ENCODE measurements at places on chromosomes 1 and 21. TPM values are rescaled to one million over a fixed set of nuclear protein-coding genes. Genes with fewer than 3 reads are reported as not detected.

- DNase-seq = no peak
Measured at GRCh38 chr1:40004857-40005256, 35.7 kb upstream of the CAP1 start.

- DNase-seq = no peak
Measured at GRCh38 chr1:18326211-18326897, 154.4 kb upstream of the KLHDC7A start.

GRCh38 chr1:35885961-35886558, 3.1 kb downstream of the AGO1 start:
- no peak for DNase-seq

DNA sequence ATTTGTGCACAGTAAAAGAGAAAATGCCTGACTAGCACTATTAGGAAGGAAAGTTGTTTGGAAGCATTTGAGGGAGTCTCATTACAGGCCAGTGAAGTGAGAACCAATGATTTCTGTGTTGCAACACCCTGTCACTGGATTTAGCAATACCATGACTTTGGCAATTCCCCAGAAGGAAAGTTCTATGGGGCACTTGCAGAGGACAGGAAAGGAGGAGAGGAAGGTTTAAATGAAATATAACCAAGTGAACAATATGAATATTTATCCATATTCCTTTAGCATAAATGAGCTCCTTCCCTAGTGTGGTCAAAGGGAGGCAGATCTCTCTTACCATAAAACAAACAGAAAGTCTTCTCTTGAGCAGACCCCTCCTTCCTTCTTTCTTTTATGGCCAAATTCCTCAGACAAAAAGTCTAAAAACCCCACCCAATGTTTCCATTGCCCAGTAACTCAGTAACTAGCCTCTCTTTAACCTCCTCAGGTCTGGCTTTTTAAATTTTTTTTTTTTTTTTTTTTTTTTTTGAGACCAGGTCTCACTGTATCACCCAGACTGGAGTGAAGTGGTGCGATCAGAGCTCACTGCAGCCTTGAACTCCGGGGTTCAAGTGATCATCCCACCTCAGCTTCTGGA, 5.5 kb downstream of the TLR5 start:
- peak; percentile 70 for DNase-seq

GRCh38 chr1:247118946-247119446, 14.8 kb upstream of the ZNF669 start:
- no peak for DNase-seq

DNA sequence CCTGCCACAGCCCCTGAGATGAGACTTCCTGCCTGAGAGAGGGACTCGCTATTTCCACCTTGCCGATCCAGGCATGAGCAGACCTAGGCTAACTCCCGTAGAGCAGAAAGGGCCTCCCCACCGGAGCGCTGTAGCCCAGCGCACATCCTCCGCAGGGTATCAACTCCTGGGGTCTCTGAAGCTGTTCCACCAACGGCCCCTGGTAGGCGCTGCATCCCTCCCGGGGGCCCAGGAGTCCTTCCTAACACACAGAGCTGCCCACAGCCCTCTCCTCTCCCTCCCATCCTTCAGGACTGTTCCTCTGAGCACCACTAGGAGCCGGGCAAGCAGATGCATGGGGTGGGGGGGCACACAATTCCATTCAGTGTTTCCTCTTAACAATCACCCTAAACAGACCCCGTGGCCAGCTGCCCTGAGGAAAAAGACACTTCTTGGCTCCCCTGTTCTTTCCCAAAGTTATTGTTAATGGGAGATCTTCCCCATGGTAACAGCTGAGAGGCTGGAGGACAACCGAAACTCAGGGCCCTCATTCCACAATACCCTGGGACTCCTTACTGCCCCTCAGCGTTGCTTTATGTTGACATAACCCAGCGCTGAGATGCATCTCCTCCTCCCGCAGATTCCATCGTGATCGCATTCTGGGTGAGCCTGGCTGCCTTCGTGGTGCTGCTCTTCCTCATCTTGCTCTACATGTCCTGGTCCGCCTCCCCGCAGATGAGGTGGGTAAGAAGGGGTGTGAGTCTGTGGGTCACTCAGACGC, 7.5 kb downstream of the MRAP start:
- no peak for DNase-seq

- peak; percentile 42 for DNase-seq
Measured at GRCh38 chr1:181038399-181038873, 4.7 kb downstream of the MR1 start.

DNA sequence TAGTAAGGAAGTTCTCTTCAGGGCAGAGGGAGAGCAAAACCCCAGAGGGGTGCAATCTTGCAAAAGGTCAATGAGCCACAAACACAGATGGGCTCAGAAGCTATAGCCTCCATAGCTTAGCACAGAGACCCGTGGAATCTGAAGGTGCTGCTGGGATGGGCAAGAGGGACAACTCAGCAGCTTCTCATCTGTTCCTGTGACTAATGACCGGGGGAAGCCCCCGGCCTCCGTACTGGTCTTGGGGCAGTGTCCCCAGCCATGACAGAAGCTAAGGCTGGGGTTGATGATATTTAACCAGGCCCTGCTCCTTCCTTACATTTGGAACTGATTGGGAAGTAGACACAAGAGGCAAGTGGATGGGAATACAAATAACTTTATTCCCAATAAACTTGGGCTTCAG, 19.1 kb downstream of the EXOC8 start:
- no peak for DNase-seq

GRCh38 chr21:36654324-36654723, 44.6 kb upstream of the SIM2 start:
- no peak for DNase-seq

- no peak for DNase-seq
Measured at GRCh38 chr1:9080705-9081291, 11.4 kb upstream of the SLC2A5 start.

DNA sequence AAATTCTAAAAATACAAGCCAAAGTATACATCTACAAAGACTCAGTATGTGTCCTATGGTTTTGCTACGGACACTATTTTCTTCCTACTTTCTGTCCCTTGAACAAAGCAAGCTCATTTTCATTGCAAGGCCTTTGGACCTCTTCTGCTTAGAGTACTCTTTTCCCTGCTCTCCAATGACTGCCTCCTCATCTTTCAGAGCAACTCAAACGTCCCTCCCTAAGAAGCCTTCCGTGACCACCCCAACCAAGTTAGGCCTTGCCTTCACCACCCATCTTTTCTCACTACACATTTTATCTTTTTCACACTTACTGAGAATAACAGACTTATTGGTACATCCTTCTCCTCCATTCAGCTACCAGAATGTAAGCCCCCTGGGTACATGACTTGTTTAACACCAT, 39.9 kb downstream of the ENAH start:
- no peak for DNase-seq

DNA sequence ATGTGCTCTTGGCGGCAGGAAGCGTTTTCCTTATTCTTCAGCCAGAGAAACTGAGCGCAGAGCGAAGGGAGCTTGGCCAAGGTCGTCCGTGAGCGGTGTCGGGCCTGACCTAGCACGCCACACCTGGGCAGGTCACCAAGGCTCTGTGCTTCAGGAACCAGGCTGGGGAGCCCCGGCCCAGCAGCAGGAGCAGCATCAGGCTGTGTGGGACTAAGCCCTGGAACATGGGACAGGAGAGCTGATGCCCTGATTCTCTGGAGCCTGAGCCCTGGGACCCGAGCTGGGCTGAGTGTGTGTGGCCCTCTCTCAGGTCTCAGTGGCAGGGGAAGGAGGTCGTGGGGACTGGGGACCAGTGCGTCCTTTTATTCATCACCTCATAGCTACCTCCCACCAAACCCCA, 65.2 kb upstream of the ABCG1 start:
- DNase-seq = no peak

- no peak for DNase-seq
Measured at GRCh38 chr1:200136384-200136783, 108.9 kb downstream of the NR5A2 start.

DNA sequence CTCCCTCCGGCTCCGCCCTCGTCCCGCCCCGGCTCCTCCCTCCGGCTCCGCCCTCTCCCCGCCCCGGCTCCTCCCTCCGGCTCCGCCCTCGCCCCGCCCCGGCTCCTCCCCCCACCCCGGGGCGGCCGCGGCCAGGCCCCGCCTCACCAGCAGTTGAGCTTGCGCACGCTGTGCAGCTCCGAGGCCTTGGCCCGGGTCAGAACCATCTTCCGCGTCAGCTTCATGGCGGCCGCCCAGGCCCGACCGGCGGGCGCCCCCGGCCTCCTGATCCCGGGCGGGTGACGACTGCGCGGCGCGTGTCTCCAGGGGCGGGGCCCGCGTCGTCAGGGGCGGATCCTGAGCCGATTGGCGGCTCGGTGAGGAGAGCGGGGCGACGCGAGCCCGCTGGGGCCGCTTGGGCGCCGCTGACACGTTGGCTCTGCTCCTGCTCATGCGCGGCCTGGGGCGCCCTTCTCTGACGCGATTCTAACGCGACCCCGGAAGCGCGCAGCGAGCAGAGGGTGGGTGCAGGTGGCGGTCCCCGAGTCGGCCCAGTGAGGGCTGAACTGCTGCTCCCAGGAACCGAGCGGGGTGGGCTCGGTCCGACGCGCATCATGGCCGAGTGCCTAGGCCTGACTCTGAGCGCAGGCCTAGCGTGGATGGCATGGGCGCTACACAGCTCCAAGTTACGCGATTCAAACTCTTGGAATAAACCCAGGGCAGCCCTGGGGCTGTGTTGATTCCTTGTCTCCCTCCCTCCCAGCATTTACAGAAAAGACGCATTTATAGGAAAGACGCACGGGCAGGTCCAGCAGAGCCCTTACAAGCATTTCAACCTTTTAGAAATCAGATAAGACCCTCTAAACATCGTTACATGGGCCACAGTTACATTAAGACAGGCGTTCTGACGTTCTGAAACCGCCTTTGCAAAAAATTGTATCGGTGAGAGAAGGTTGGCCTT, at the start of gene CFAP410:
CFAP410 (minus strand) TSS at position 420 of the 940 bp plus-strand sequence; CDS start at position 224, 196 bp downstream.
- peak; percentile 96 for DNase-seq

GRCh38 chr1:31310198-31310597, 13.4 kb downstream of the ZCCHC17 start:
- no peak for DNase-seq

DNA sequence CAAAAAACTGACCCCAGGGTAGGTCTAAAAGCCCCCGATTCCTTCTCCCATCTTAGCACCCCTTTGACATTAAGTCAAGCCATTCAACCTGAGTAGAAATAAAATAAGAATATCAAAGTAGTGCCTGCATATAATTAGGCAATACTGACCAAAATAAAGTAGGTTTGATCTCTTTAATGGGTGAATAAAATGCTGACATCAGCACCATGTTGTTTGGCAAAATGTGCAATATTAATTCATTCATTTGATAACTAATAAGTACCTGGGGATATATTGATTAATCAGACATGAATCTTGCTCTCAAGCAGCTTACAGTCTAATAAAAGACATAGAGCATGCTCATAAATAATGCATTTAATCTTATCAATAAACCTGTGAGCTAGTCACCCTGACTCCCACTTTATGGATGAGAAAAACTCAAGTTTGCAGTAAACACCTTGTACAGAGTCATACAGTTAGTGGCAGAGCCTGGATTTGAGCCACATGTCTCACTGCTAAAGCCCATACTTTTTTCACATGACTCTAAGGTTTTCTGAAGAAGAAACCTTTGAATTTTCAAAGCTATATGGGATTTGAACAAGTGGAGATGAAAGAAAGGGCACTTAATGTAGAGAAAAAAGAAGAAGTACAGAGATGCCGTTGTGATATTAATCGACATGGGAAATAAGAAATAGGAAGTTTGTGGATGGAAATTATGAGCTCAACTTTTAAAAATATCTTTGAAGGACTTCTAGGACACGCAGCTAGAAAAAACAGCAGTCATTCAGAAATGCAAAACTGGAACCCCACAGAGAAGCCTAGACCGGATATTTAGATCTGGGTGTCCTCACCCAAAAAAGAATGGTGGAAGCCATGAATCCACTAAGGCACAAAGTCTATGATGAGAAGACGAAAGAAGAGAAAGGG, 183.9 kb downstream of the TOMM20 start:
- DNase-seq = no peak

DNA sequence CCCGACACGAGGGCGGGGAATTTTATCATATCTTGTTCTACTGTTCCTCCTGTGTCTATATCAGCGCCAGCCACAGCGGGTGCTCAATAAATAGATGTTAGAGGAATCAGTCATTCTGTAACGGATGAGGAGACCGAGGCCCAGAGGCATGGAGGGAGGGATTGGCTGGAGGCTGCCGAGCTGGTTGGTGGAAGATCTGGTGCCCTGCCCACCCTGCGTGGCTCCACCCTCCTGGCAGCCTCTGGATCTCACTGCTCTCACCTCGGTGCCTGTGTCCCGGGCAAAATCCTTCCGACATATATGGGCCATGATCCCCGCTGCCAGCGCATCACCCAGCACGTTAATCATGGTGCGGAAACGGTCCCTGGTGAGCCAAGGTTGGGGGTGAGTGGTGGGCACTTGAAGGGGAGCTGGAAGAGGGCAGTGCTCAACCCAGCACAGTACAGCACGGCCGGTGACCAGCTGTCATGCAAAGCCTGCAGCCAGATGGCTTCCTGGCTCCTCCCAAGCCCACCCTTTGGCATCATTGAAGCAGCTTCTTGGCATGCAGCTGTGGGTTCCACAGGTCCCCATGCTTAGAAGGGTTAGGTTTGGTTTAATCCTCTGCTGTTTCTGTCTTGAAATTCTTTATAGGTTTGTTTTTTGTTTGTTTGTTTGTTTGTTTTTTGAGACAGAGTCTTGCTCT, 26.7 kb downstream of the PODN start:
- DNase-seq = no peak

- no peak for DNase-seq
Measured at GRCh38 chr1:11314959-11315358, 42.0 kb downstream of the UBIAD1 start.

DNA sequence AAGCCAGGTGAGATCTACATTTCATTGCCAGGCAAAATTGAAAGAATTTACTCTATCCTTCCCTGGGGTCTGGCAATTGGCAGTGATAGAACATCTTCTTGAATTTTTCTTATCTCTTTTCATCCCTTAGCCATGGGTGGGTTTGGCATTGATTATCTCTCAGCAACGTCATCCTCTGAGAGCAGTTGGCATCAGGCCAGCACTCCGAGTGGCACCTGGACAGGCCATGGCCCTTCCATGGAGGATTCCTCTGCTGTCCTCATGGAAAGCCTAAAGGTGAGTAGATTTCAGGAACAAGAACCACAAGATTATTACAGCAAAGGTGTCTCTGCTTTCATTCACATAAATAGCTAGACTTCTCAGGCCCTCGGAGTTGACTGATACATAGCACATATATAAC, 39.3 kb downstream of the NCF2 start:
- DNase-seq = no peak

GRCh38 chr1:93904228-93904627, 5.0 kb downstream of the GCLM start:
- no peak for DNase-seq

DNA sequence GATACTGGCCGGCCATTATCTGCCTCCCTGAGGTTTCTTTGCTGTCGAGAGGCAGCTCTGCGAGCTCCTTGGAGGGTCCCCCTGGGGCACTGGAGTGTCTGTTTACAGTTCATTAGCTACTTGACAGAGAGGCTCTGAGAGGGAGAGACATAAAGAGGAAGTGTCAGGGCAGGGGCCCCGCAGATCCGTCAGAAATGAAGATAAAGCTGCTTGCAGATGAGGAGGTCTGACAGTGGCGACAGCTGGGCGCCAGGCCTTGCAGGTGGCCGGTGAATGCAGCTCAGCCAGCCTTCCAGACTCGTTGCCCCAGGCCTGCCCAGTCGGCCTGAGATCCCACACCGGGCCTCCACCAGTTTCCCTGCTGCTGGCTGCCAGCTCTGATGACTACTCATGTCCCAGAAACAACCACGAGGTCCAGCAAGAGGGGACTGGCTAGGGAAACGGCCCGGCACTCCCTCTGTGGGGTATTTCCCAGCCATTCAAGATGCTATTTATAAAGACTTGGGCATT, 84.7 kb downstream of the DISP3 start:
- no peak for DNase-seq

Gene ARHGAP29
- 5.3 TPM for polyA plus RNA-seq

Gene FMOD
- polyA plus RNA-seq = 19.2 TPM

Gene RGS13
- polyA plus RNA-seq = not detected

Gene MIXL1
- 0.27 TPM for polyA plus RNA-seq

Gene BACE2
- 15.9 TPM for polyA plus RNA-seq

Measured in adrenal gland (tissue), 19 donors.